ENCODE measurements at places on chromosomes 2 and 18.
A peak's percentile ranks its signal among the peaks of the same experiment; 100 is the strongest.

GRCh38 chr2:75654012-75654411 lies 7.4 kb downstream of the MRPL19 start:
- DNase-seq = no peak

DNA sequence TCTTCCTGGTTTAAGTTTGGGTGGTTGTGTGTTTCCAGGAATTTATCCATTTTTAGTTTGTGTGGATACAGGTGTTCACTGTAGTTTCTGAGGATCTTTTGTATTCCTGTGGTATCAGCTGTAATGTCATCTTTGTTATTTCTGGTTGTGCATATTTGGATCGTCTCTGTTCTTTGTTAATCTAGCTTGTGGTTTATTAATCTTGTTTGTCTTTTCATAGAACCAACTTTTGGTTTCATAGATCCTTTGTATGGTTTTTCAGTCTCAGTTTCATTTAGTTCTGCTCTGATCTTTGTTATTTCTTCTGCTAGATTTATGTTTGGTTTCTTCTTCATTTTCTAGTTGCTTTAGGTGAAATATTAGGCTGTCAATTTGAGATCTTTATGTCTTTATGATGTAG lies 202.4 kb upstream of the ZSWIM2 start:
- DNase-seq = no peak

- no peak for DNase-seq
Observed at GRCh38 chr2:174108579-174108978, 139.8 kb downstream of the OLA1 start.

DNA sequence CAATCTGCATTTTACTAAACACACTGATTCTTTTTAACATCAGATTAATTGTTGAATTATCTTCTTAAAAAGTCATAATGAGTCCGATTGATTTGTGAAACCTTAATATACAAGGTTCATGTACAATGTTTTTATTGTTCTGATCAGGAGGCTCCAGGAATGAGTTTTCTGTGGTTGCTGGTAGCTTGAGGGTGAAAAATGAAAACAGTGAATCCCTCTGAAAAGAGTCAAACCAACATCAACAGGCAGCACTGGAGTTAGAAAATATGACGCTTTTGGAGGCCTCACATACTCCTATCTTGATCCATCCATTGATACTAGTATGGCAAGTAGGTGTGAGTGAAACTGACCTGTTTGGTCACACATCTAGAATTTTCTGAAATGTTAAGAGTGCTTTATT lies 216.3 kb upstream of the ETAA1 start:
- no peak for DNase-seq

- no peak for DNase-seq
Observed at GRCh38 chr2:1605102-1606045, 138.9 kb downstream of the PXDN start.

DNA sequence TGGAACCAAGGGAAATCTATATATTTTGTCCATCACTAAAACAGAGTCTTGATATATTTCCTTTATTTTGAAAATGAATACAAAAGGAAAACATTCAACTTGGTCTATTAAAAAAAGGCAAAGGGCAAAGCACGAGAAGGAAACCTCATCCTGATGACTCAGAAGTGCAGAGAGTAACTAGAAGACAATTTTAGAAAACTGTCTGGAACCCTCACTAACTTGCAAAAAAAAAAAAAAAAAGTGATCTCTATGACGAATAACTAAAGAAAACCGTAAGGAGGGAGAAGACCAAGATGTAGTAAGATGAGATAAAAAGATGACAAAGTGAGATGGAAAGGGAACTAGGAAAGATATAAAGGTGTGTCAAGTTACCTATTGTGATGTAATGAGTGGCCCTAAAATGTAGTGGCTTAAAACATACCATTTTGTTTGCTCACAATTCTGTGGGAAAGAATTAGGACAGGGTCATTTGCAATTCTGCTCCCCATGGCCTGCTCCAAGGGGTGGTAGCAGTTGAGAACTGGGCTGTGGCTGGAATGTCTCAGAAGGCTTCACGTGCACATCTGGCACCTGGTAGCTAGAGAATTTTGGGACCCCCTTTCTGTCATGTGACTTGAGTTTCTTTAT lies 303.0 kb downstream of the DYSF start:
- no peak for DNase-seq

DNA sequence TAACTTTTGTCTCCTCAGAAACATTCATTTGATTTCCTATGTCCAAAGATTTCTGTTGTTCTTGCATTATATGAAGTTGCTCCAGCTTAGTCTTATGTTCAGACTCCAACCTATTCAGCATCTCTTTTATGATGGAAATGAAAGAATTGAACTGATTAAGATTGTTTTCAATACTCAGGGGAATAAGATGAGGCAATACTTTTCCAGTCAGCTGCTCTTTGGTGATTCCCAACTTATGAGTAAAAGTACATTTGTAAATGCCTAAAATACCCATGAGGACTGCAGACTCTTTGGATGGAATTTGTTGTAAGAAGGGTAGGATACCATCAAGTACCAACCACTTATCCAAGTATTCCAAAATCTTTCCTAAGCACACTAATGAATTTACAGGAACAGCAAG lies 39.8 kb downstream of the TRAK2 start:
- no peak for DNase-seq

DNA sequence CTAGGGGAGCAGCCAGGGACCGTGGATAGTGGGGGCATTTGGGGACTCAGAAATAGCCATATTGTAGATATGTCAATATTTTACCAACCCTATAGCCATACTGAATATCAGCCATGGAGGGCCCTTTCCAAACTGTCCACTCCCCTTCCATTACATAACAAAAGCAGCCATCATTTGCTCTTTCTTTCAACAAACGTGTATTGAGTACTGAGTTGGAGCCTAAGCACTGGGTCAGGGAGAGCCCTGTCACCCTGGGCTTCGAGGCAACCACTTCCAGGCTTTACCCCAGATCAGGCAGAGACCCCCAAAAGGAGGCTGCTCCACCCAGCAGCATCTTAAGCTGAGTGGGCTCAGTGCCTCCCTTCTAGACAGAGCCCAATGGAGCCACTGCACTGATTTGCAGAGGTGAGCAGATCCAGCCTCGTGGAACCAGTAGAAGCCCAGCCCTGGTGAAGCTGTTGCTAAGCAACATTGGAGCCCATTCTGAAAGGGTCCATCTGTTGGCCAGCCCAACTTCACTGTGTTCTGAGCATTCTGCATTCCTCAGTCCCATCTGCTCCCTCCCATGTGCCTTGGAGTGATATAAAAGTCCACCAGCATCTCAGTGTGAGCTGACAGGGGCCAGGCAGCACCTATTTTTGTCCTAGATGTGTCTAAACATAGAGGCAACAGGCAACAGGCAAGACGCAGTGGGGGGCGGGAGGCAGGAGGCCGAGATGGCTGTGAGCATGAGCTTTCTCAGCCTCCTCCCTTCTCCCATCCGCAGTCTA lies 112.1 kb downstream of the PLB1 start:
- no peak for DNase-seq

DNA sequence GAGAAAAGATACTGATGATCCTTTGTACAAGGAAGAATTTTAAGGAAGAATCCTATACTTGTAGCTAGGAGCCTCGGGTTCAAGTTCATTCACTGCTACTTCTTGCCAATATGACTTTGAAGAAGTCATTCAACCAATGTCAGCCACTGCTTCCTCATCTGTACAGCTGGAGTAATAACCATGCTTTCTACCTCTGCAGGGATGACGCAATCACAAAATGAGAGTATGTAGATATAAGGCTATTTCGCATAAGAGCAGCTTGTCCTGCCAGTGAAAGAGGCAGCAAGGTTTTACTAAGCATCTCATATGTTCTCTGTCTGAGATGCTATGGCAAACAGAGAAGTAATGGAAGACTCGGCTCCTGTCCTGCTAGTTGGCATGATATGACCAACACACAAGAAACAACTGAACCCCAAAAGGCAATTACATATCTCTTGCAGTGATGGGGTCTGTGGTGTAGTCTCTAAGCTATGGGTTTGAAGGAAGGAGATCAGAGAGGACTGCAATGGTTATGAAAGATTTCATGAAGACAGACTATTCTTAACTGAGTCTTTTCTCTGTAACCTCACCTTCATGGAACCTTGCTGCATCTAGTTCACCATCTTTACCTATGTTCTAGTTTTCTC lies 9.2 kb downstream of the AAK1 start:
- DNase-seq = no peak

GRCh38 chr2:1572638-1573037 lies 159.4 kb downstream of the TPO start:
- DNase-seq = no peak

DNA sequence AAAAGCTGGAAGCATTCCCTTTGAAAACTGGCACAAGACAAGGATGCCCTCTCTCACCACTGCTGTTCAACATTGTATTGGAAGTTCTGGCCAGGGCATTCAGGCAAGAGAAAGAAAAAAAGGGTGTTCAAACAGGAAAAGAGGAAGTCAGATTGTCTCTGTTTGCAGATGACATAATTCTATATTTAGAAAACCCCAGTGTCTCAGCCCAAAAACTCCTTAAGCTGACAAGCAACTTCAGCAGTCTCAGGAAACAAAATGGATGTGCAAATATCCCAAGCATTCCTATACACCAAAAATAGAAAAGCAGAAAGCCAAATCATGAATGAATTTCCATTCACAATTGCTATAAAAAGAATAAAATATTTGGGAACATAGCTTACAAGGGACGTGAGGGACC lies 11.1 kb downstream of the SLC8A1 start:
- DNase-seq = no peak

DNA sequence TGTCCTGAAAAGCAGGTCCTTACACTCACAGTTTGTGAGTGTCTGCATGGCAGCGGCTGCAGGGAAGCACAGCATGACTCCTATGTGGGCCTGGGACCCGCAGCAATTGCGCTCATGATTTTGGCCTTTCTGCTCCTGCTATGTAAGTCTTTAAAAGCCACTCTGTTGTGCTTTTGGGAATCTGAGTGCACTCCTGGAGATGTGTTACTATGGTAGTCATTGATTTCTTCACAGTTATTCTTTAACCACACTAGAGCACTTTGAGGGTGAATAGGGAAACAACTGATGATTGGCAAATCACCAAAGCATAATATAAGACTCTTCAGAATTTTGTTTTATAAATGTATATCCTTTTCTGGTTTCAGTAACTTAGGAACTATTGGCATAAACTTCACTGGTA lies 40.9 kb downstream of the DSG2 start:
- DNase-seq = no peak

- DNase-seq = no peak
Observed at GRCh38 chr2:6167592-6168138, 475.5 kb downstream of the SOX11 start.

GRCh38 chr2:128455721-128456050 lies 137.0 kb upstream of the HS6ST1 start:
- DNase-seq = no peak

DNA sequence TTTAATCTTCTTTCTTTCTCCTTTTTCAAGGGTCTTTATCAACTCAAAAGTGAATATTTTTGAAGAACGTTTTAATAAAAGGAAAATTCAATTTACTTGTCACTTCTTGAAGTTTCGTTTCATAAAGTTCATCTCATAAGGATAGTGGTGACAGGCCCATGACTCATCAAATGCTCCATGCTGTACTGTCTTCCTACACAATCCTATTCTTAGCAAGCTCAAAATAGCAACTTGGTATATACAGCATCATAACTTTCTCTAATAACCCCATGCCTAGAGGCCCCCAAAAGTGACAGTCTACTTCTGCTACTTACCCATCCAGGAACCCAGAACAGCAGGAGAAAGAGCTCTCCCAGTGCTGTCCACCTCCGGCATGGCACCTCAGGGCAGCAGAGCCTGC lies 7.7 kb downstream of the FBXO15 start:
- DNase-seq = peak; percentile 31

All from stimulated activated CD4-positive, alpha-beta T cell treated with anti-CD3 and anti-CD28 coated beads, Interleukin-1b, Interleukin-23, amount 100 ng/mL, for 24 hours (primary cell).